Lung microvascular endothelial cell (primary cell): ENCODE measurements at places on chromosomes 5 and 9.

- DNase-seq = peak; percentile 87
Measured at GRCh38 chr5:43769571-43770355, 166.8 kb downstream of the NNT start.

DNA sequence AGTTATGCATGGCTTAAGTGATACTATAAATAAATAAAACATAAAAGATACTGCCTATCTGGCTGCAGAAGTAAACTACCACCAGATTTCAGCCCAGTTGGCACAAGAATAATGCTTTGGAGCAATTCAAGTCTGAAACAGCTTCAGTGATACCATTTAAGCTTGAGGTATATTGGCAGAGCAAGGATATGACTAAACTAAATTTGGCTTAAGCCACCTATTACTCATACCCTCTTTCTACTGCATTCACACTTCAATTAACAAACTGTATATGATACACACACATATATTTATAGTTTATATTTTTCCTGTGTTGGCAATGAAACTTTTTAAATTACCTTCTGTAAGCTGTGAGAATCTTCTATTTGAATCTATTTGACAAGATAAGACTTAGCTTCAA lies 431.9 kb downstream of the ANXA1 start:
- no peak for DNase-seq

DNA sequence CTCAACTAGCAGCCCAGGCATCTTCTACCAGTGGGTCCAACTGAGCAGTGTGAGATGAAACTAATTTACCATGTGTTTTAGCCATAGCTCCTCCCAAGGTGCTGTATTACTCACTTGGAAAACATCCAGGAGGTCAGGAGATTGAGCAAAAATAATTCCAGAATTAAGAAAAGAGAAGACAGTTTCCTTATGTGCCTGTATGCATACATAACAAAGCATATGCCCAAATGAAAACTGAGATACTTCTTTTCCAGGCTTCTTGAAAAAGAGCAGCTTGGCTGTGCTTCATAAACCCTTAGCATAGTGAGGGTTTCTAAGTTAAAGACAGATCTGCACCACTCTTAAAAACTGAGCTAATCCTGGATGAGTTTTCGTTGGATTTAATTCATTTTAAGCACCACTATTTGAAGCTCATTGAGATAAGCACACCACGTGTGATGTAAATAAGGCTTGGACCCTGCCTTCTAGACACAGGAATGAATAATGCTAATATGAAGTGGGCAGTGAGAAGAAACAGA lies 119.4 kb downstream of the ADAMTS12 start:
- DNase-seq = peak; percentile 10

GRCh38 chr5:143678148-143678905 lies 133.6 kb upstream of the HMHB1 start:
- DNase-seq = no peak
